LHCN-M2 (cell line): ENCODE measurements at places on chromosomes 12 and 14. TPM values are rescaled to one million over a fixed set of nuclear protein-coding genes. Genes with fewer than 3 reads are reported as not detected.

ANKS1B gene
- total RNA-seq, result 0.06 and 0.11 TPM in 2 replicates

NID2 gene
- 11.1 and 13.3 TPM in 2 replicates for total RNA-seq

SPIC gene
- not detected in 2 replicates for total RNA-seq

RFX4 gene
- total RNA-seq, result not detected in 2 replicates

OR4M1 gene
- total RNA-seq, result not detected in 2 replicates

CLEC7A gene
- not detected in 2 replicates for total RNA-seq

SERPINA3 gene
- 1.2 and 1.3 TPM in 2 replicates for total RNA-seq

PLEKHA5 gene
- 6.7 and 7.5 TPM in 2 replicates for total RNA-seq

TPCN1 gene
- total RNA-seq, result 17.8 and 21.4 TPM in 2 replicates

PROX2 gene
- not detected in 2 replicates for total RNA-seq

TMEM132C gene
- total RNA-seq, result not detected in 2 replicates

PRORP gene
- total RNA-seq, result 43.3 and 54.4 TPM in 2 replicates

PARP11 gene
- total RNA-seq, result 2.6 and 3.8 TPM in 2 replicates

FAM181A gene
- not detected in 2 replicates for total RNA-seq

PPFIA2 gene
- total RNA-seq, result not detected in 2 replicates

LRRC10 gene
- not detected in 2 replicates for total RNA-seq

LHX5 gene
- not detected in 2 replicates for total RNA-seq

POTEM gene
- not detected in 2 replicates for total RNA-seq
